D721Med (cell line): ENCODE measurements at places on chromosomes 3 and 15.

DNA sequence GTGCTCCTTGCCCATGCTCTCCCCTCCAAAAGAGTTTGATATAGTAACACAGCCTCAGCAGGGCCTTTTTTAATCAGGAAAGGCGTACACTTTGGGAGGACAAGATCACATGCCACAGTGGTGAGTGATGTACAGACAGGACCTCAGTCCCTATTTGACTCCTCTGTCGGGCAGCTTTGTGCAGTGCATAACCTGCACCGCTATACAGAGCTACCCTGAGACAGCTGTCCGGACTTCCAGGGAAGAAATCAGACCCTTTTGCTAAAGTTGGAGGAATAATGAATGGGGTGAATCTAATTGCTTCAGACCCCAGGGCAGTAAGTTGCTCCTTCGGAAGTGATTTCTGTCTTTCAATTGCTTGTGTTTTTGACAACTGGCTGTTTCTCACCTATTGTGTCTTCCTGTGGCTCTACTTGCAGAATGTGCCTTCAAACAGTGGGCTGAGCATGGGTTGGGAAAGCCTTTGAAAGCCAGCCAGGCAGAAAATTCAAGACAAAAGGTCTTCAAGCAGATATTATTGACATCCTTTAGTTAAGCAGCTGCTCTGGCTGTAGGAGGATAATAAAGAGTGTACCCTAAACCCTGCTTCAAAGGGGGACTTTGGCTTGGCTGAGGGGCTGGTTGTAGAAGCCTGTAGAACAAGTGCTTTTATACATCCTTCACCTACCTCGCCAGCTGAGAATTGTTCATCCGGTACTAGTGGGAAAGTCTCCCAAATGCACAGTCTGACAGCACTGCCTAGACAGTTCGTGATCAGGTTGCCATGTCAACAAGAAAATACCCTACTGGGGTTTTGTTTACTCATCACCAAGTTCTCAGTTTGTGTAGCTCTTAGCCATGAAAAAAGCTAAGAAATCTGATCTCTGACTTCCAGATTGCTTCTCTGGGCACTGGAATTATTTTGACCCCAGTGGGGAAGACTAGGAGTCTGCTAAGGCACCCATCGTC lies 35.1 kb downstream of the SNTN start:
- DNase-seq, result no peak

GRCh38 chr3:62229908-62230307 lies 143.4 kb downstream of the FEZF2 start:
- no peak for DNase-seq

GRCh38 chr3:57982561-57983243 lies 25.5 kb upstream of the FLNB start:
- DNase-seq, result no peak

DNA sequence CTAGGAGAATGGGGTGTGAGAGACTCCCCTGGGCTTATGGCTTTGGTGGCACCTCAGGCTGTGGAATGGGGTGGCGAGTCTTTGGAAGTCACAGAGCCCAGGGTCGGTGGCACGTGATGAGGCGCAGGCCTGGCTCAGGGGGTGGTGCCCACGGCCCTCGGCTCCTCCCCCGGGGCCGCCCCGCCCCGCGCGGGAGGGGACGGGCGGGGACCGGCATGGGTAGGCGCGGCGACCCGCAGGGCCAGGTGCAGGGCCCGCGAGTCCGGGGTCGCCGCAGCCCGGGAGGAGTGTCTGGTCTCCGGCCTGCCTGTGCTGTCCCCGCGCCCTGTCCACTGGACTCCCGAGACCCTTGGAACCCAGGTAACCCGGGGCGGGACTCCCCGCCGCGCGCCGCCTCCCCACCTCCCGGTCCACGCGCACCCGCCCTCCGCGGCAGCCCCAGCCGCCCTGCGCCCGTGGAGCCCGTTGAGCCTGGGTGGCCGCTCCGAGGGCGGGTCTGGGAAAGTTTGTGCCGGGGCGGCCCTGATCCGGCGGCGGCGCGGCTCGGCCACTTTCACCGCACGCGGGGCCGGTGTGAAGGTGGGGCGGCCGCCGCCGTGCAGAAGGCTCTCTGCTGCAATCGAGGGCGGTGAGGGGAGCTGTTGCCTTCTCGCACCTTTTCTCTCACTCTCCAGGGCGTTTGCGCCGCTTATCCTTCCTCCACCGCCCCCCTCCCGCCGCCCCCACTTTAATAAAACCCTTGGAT lies at the start of gene PAQR5:
PAQR5 (plus strand) TSS at position 216 of the 745 bp plus-strand sequence. CDS start 61,169 bp downstream, outside the sequence.
- DNase-seq, result peak; percentile 79

DNA sequence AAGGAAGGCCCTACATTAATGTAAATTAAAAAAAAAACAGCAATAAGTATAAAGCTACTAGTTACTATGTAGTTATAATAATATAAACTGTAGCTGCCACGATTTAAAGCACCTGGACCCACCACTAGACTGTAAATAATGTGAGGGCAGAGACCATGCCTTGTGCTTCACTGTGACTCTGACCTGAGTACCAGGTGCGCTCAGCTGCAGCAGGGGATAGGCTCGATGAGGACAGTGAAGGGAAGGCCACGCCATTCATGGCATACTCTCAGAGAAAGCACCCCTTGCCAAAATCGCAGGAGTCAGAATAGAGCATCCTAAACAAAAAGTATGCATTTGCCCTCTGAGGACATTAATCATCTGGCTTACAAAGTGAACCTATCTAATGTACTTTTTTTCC lies 5.1 kb downstream of the FSTL1 start:
- DNase-seq, result no peak

DNA sequence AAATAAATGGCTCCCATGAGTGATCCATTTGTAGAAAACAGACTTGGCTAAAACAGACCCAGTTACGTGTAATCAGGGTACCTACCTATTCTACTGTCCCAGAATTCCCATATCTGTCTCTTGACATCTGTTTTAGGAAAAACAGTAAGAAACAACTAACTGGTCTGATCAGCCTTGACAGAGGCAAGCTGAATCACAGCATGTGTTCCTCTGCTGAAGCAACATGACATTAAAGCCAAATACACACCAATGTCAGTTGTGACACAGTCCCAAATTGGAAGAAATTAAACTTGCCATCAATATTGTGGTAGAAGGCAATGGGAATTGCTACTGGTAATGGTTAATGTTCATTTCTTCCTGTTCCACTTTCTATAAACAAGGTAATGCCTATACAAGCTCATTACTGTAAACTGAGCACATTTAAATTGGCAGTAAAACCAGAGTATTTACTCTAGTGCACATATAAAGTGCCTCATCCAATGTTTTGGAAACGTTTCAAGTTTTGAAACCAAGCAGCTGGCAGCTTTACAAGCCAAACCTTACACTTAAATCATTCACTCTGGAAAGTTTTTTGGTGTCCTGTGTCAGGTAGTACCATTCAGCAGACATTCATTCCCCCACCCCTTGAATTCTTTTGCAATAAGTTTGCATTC lies 27.0 kb downstream of the ALDH1A2 start:
- DNase-seq, result no peak

- no peak for DNase-seq
Measured at GRCh38 chr3:152243721-152244516, 24.8 kb upstream of the MBNL1 start.

- DNase-seq, result no peak
Measured at GRCh38 chr3:163924600-163924999, 1153.7 kb downstream of the SI start.

DNA sequence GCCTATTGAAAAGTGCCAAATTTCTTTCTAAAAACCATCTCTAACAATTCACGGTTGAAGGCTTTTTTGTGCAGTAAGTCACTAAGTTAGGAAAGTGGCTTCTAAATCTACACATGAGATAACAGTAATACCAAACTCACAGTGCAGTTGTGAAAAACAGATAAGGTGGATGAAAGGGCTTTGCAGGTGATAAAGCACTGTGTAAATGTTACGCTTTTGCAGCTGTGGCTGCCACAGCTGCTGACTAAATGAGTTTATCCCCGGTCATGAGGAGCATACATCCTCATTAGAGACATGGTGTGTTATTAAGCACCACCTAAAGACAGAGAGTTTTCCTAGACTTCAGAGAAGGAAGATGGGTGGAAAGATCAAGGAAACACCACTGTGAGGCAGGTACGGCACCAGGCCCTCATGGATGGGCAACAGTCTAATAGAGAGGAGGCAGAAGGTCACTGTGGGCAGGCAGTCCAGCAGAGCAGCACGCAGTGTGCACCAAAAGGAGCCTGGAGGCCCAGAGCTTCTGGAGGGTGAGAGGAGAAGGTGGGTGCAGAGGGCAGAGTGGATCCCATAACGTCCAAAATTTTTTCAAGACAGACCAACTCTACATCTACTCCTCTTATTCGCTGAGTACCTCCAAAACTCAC lies 68.5 kb downstream of the FMN1 start:
- DNase-seq, result no peak
